Lung (tissue), 17 donors: ENCODE measurements at places on chromosomes 5 and 9.
A peak's percentile ranks its signal among the peaks of the same experiment; 100 is the strongest.

DNA sequence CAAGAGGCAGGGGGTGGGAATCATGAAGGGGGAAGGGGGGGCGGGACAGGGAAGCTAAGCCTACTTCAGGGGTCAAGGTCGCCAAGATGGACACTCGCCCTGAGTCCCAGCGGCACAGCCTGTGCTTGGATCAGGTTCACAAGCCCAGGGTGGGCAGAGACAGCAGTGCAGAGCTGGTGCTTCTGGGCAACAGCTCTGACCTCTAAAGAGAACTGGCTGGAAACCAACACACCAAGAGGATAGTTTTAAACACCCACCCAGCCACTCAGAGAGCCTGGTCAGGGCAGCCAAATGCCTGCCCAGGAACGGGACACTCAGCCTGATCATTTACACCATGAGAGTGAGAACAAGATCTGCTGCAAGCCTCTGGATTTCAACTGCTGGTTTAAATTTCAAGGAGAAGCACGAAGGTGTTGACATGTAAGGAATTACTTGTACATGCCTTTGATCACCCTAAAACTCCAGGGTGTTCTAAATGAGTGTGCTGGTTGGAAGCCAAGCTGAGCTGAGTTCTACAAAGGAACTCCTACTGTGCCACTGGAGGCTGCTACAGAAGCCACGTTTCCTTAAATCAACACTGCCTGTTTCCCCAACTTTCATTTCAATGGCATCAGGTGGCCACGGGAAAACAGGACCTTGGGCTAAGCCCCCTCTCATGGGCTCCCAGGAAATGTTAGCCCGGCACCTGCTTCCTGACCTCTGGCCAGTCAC lies 91.5 kb downstream of the TTLL11 start:
- DNase-seq, result peak; percentile 63

DNA sequence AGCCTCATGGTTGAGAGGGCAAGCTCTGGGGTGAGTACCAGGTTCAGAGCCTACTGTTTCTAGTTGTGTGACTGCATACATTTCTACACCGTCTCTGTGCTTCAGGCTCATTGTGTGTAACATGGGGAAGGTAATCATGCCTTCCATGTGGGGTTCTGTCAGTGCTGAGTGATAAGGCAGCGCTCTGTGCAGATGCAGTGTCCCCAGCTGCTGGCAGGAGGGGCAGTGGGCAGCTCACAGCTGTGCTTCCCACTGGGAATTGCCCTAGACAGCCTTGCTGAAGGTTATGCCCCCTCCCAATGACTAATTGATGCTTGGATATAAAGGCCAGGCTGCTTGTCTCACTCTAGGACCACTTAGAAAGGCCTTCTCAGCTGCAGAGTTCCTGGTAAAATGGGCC lies 121.8 kb upstream of the SAP30L start:
- DNase-seq, result no peak

DNA sequence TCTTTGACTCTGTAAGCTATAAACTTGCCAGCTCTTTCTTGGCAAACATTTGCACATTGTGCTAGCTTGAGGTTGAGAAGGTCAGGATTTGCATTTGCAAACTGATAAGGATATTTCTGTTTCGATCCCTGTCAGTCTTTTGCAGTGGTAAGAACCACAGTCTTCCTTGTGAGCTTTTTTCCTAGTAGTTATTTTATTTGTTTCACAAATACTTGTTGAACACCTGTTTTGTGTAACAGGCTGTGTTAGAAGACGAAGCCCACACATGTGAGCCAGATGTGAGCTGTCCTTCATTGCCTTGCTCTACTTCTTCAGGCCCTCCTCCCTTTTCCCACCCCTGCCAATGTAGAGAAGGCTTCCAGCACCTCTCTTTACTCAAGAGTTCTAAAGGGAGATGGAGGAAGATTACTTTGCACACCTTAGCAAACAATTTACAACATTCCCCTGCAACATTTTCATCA lies 327.0 kb upstream of the KLF4 start:
- no peak for DNase-seq

- DNase-seq, result peak; percentile 13
These were observed 39.1 kb downstream of the SHLD3 start for GRCh38 chr5:65663804-65664521.

DNA sequence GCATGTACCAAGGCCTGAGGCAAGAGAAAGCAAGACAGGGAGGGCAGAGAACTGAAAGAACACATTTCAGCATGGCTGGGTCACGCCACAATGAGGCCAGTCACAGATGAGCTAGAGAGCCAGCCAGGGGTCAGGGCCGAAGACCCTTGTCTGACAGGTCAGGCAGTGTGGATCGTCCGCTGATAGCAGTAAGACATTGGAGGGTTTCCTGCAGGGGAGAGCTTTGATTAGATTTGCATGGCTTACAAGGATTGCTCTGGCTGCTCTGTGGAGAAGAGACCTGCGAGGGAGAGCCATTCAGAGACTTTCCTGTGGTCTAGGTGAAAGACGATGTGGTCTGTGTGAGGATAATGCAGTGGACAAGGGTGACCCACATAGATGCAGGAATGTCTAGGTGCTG lies 93.1 kb downstream of the RALGPS1 start:
- no peak for DNase-seq

DNA sequence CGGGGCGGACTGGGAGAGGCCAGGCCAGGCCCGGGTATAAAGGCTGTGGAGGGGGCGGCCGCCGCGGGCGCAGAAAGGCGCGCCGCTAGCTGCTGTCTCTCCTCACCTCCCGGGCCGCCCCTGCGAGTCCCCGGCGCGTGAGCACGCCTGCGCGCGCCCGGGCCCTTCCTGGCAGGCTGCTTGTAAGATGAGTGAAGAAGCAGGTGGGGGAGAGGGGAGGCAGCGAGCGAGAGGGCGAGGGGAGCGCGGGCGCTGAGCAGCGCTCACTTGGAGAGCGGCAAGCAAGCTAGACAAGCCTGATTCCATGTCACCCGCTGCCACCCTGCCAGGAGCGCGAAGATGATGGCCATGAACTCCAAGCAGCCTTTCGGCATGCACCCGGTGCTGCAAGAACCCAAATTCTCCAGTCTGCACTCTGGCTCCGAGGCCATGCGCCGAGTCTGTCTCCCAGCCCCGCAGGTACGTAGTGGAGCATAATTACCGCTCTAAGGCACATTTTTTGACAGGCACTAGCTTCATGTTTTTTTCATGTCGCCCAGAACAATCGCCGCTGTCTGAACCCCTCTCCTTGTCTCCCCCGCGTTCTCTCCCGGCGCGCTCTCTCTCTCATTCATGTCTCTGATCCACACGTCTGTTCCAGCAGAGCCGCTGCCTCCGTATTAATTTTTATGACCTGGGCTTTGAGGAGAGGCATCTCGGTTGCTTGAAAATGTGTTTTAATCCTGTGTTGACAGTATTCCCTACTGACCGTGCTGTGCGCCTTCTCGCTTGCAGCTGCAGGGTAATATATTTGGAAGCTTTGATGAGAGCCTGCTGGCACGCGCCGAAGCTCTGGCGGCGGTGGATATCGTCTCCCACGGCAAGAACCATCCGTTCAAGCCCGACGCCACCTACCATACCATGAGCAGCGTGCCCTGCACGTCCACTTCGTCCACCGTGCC lies at the start of gene POU4F3:
Gene POU4F3, plus strand, starts transcription at position 66 of the 941 bp plus-strand sequence. Its CDS starts 274 bp downstream, at position 340.
- DNase-seq, result no peak

GRCh38 chr9:26891726-26892125 lies 876 bp downstream of the CAAP1 start:
- peak; percentile 7 for DNase-seq

- DNase-seq, result no peak
These were observed 8.8 kb upstream of the GLIPR2 start for GRCh38 chr9:36127652-36128244.

GRCh38 chr9:134951994-134952393 lies 34.3 kb upstream of the FCN1 start:
- no peak for DNase-seq

GRCh38 chr9:117044241-117044640 lies 357.1 kb downstream of the TRIM32 start:
- DNase-seq, result no peak

GRCh38 chr5:80962630-80963520 lies 2.7 kb downstream of the RASGRF2 start:
- no peak for DNase-seq

DNA sequence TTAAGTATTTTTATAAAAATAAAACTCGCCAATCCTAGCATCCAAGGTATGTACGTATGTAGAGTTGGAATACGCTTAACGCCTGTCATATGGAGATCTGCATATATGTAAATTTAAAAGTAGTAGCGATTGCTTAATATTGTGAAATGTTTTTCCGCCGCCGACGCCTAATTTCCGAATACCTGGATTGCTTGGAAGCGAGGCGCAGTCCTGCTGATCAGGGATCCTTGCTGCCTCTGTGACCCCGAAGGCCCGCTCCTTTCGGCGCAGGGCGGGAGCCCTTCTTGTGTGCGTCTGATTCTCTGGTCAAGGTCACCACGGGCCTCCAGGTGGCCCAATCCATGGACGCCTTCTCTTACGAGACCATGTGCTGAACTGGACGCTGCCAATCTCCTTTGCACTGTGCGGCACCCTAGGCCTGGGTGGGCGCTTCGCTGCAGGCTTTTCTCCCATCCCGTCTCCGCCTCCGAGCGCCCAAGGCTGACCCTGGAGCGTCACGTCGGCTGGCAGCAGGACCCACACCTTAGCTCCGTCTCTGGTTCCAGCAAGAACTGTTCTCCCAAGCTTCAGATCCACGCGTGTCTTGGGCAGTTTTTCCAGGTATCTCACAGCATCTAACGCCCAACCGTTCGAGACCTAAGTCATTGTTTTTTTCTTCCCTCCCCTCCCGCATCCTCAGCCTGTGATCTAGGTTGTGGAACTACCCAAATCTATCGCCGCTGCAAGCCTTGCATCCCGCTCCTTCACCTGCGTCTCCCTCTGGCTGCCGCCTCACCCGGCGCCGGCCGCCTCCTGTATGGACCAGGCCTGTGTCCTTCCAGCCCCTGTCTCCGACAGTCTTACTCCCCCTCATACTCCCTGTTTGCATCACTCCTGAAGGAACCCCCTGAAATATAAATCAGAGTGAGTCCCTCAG lies 3.6 kb upstream of the TRIM41 start:
- DNase-seq, result no peak

GRCh38 chr5:162672061-162672460 lies 604.5 kb downstream of the GABRG2 start:
- no peak for DNase-seq
